ENCODE measurements at places on chromosomes 12 and 14. TPM values are rescaled to one million over a fixed set of nuclear protein-coding genes. Genes with fewer than 3 reads are reported as not detected.

GRCh38 chr12:89731089-89731488, 22.5 kb upstream of the ATP2B1 start:
- no peak for ATAC-seq

TEX52 gene
- total RNA-seq, result not detected

DNA sequence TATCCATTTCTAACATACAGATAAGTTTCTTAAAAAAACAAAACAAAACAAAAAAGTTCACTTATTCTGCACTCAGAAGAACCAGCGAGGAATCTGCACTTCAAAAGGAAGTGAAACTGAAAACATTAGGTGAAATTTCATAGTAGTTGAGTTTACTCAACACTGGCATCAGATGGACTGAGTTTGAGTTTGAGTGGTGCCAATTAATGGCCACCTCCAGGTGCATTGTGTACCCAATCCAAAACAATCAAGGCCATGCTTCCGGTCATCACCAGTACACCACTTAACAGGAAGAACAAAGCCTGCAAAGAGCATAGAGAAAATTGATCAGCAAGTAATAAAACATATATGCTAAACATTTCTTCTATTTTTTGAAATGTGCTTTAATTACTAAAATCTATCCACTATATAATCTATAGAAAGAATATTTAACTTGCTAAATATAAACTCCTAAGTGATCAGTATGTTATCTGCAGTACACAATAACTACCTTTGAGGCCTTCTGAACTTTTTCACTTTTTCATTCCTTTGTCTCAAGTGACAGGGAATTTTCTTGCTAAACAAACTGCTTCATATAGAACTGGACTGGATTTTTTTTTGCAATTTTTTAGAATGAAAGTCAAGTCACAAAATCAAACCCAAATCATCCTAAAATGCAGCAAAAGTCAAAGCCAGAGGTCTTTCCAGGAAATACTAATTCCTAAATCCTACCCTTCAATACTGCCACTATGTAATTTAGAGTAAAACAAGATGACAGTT, 11.5 kb downstream of the SLC38A2 start:
- ATAC-seq, result no peak

DNA sequence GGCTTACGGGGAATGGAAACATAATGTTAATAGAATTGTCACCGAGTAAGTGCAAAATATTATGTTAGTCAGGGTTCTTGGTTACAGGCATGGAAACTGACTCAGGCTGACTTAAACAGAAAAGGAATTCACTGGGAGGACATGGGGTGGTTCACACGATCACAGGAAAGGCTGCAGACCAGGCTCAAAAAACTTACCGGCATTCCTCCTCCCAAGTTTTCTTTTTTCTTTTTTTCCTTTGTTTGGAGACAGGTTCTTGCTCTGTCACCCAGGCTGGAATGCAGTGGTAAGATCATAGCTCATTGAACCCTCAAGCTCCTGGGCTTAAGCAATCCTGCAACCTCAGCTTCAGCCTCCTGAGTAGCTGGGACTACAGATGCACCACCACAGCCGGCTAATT, 11.9 kb upstream of the UBE2N start:
- no peak for ATAC-seq

GRCh38 chr12:3141339-3142321, 64.5 kb downstream of the TSPAN9 start:
- ATAC-seq, result no peak

GRCh38 chr14:37901978-37902377, 305.7 kb upstream of the SSTR1 start:
- no peak for ATAC-seq

Measured in esophagus mucosa (tissue), 1 donor.